ENCODE measurements at places on chromosomes 2 and 18.

DNA sequence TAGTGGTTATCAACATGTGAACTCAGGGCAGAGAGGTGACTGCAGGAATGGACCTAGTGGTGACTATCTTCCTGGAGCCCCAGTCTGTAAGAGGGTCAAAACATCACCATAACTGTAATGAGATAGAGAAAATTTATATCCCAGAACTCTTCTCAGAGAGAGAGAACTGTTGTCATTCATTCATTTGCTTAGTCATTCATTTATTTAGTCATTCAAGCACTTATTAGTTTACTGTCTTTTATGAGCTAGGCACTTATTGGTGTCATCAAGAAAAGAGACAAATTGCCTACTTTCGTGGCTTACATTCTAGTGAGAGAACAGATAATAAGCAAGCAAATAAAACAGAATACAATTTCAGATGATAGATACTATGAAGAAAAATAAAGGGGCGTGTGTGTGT, 34.1 kb downstream of the DOK1 start:
- DNase-seq = no peak

- DNase-seq = no peak
Measured at GRCh38 chr2:241767464-241768250, 9.0 kb upstream of the GAL3ST2 start.

GRCh38 chr2:71151620-71152019, 21.2 kb downstream of the MPHOSPH10 start:
- no peak for DNase-seq

GRCh38 chr18:28109781-28110560, 67.0 kb downstream of the CDH2 start:
- DNase-seq = peak; percentile 53

GRCh38 chr2:29195796-29196195, 80.6 kb downstream of the CLIP4 start:
- DNase-seq = no peak

DNA sequence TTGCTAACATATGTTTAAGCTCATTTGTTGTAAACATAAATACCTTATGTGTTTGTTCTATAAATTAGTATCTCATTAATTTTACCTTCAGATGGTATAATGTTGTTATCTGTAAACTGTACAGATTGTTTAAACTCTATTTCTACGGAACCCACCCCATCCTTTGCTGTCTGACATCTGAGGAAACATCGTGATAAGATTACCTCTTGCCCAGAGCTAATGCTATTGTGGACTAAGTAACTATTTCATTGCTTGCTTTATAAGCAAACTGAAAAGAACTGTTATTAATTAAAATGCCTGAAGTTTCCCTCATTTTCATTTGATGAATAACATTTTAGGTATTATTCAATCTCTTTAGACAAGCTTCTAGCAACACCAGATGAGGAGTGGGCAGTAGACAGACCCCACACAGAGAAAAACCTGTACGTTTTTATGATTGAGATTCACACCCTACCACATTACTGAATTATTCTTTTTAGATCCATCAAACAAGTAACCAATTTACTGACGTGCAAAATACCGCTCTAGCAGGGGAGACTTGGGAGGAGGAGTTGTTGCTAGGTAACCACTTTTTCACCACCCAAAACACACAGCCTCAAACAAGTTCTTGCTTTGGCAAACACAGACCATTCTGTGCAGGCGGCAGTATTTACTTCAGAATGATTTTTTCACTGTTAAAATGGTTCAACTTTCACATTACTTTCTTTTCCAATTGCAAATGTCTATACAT, 1.9 kb upstream of the SYT4 start:
- no peak for DNase-seq

All from forelimb muscle (tissue), 1 donor.